ENCODE measurements at places on chromosomes 1 and 21.

- DNase-seq = no peak
These were observed 39.1 kb upstream of the ID3 start for GRCh38 chr1:23598424-23598823.

GRCh38 chr1:78170859-78171258 is 125.1 kb downstream of the GIPC2 start:
- no peak for DNase-seq

DNA sequence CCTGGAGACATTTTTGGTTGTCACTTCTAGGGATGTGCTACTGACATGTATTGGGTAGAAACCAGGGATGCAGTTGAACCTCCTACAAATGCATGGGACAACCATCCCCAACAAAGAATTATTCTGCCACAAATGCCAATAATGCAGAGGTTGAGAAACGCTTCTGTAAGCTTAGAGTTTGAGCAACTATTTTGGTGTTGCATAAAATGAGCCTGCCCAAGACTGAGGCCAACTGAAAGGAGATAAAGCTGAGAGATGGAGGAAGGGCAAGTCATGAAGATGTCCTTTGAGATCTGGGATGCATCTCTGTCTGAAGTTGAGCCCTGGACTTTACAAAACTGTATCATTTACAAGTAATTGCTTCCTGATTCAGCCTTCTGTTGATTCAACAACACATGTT is 106.9 kb downstream of the KCNJ15 start:
- DNase-seq = no peak

DNA sequence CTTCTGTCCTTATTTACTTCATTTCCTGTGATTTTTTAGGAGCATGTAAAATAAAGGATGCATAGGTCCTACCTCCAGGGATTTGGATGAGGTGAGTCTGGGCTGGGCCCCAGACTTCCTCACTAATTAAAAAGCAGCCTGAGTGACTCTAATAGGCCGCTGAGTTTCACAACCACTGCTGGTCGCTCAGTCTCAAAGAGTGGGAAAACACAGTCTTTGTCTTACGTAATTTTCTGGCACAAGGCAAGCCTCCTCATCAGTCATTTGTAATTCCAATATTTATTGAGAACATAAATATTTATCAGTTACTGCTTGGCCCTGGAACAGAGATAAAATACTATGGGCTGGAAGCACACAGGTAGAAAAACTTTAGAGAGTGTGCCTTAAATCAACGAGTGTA is 195.4 kb upstream of the RUNX1 start:
- no peak for DNase-seq

DNA sequence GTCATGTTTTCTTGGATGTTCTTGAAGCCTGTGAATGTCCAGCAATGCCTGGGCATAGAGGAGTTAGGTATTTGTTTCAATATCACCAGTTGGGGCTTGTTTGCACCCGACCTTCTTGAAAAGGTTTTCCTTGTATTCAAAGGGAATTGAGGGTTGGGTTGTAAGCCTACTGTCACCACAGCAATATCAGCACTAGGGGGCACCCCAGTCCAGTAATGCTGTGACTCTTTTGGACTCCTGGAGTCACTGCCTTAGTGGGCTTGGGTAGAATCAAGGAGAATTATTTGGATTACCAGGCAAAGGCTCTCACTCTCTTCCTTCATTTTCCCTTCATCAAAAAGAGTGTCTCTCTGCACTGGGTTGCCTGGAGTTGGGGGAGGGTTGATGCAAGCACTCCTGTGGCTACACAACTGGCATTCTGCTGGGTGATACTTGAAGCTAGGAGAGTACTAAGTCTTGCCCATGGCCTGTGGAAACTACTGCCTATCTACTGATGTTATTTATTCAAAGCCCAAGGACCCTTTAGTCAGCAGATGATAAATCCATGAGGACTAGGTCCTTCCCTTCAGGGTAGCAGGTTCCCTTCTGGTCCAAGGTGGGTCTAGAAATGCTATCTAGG is 34.5 kb downstream of the OR10R2 start:
- peak; percentile 2 for DNase-seq

Data from astrocyte of the hippocampus (primary cell).